Activated naive CD4-positive, alpha-beta T cell (primary cell): ENCODE measurements at places on chromosomes 5 and 9.

- DNase-seq: no peak
Observed at GRCh38 chr9:92730897-92731296, 33.7 kb downstream of the BICD2 start.

DNA sequence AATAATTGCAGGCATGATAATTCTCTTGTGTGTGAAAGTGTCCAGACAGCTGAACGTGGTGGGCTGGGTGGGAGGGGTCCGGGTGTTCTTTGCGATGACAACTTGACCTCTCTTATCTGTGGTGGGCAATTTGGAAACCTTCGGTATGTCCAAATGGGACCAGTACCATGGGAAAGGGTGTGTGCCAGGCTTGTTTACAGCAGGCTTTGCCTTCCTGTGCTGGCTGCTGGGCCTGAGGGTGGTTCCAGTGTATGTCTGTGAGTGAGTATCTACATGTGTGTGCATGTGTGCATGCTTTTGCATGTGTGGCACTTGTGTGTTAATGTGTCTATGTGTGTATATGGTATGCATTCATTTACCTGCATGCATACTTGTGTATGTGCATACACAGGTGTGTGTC, 166.4 kb downstream of the GADD45G start:
- DNase-seq: no peak

DNA sequence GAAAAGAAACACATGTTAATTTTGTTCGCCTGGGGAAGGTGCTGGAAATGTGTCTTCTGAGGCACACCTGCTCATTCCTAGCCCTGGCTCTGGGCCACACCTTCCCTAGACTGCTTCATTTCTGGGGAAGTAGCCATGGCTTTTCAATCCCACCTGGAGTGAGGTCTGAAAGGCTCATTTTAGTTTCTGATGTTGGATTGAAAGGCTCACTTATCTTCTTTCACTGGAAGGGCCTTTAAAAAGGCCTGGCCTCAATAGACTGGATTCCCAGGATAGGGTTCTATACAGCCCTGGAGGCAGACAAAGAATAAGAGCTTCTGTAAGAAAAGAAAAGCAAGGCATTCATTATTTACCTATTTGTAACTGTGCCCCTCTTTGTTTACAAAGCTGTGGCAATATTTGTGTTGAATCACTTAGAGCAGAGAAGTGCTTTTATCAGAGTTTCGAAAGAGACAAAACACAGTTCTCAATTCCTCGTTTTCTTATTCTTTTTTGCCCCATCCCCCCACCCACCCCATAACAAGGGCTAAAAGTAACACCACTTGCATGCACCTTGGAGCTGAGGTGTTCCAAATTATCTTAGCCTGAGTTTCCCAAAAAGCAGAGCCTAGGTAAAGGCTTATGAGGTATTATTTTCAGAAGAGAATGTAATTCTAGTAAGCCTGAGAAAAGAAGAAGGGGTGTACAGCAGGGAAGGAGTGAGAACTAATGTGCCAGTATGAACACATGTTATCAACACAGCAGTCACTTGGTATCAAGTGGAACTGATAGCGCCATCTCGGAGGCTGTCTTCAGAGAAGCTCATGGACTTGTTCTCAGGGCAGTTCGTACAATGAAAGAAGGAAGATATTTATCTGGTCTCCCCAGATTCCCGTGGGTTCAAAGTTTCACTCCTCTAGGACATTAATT, 413.1 kb downstream of the KCTD16 start:
- DNase-seq: no peak

- no peak for DNase-seq
Observed at GRCh38 chr9:125986966-125987365, 239.8 kb downstream of the PBX3 start.

DNA sequence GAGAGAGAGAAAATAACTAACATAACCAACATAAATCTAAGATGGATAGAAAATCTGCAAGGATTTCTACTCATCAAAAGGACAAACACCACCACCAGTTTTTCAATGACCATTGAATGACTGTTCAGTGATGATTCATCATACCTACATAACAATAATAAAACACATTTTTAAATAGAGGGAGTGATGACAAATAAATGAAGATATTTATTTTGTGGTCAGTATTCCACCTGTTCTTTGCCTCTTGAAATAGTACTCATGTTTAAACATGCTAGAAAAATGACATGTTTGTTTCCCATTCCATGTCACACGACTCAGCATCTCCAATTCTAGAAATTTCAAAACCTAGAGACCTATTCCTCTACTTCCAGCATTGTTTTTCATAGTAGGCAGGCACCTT, 34.6 kb upstream of the ADAMTS16 start:
- no peak for DNase-seq

- DNase-seq: no peak
Observed at GRCh38 chr5:175471196-175471595, 7.2 kb upstream of the SFXN1 start.

DNA sequence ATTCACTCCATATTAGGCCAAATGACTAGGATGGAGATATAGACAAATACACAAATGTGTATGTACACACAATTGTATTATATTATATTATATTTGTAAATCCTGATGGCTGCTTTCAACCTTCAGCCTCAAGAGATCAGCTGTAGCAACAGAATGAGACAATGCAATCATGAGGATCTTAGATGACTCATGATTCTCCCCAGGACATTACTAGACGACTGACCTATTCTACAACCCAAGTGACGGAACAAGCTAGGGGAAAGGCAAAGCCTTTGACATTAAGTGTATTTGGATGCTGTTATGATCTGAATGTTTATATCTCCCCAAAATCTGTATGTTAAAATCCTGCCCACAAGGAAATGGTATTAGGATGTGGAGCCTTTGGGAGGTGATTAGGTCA, 66.5 kb downstream of the COX7C start:
- no peak for DNase-seq

DNA sequence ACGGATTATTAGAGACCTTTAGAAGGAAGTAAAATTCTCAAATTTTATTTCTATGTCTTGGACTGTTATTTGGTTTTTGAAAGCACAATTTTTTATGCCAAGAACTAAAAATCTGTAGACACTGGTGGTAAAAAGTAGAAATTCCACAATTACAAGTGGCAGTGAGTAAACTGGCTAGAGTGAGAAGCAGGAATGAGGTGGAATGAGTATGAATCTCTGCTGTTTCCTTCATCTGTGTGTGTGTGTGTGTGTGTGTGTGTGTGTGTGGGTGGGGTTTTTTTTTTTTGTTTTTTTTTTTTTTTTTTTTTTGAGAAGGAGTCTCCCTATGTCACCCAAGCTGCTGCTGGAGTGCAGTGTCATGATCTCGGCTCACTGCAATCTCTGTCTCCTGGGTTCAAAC, 94.2 kb downstream of the TLE4 start:
- no peak for DNase-seq

- no peak for DNase-seq
Observed at GRCh38 chr9:129569502-129570449, 51.1 kb downstream of the C9orf50 start.

DNA sequence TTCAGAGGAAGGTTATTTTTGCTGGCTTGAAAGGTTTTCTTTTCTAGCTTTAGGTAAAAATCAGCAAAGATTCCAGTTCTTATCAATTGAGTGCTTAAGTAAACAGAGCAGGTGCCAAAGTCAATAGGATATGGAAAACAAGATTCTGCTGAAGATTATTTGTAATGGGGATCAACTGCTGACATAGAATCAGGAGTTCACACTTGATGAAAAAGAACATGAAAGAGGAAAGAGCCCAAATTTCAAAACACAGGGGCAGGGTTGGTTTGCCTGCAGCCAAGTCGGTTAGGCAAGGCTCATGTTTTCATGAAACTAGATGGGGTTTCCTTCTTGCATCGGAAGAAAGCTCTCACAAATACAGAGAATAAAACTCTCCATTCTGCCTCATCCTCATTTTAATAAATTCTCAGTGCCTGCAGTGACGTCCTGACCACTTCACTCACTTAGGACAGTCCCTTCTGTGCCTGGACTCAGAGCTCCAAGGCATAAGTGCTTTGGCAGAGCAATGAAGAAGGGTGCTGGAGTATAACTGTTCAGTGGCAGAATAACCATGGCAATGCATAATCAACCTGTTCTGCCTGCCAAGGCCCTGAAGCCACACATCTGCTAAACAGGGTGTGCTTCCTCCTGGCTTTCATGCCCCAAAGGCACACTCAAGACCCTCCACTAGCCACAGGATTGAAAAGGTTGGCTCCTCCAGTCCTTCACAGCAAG, 179.6 kb downstream of the GNAQ start:
- DNase-seq: no peak

DNA sequence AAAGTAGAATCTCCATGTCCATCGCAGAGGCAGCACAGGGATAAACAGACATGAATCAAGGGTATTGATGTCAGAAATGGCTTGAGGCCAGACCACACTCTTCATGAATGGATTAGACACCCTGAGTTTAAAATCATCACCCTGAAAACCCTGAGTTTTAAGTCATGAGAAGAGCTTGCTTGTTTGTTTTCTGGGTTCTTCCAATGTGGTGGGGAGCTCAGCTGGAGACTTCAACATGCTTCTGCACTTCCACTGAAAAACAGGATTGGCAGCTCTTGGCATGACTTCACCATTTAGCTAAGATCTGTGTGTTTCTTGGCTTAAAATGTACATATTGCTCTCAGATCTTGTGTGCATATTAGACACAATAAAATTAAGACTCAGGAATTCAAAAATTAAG, 9.8 kb downstream of the GCNT4 start:
- DNase-seq: no peak

GRCh38 chr9:30732060-30732459, 1652.4 kb upstream of the ACO1 start:
- no peak for DNase-seq

GRCh38 chr5:120382833-120383232, 81.3 kb upstream of the PRR16 start:
- no peak for DNase-seq
